Prostate gland (tissue), 2 donors: ENCODE measurements at places on chromosomes 4 and X. TPM values are rescaled to one million over a fixed set of nuclear protein-coding genes. Genes with fewer than 3 reads are reported as not detected.

DNA sequence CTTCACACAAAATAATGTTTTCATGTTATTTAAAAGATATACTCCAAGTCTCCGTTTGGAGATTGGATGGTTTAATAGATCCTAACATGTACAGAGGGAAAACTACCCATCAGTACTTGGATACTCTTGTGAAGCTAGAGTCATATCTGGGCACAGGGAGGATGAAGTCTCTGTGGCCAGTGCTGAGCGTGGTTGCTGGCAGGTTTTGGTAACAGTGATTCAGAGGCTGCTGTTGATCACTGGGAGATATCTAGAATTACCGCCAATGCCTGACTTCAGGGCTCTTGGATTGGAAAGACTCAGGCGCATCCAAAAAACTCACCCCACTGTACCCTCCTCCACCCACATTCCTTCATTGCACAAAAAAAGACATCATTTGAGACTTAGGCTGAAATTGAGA is 107.2 kb upstream of the PGRMC2 start:
- DNase-seq: no peak

- DNase-seq: no peak
Observed at GRCh38 chr4:28730304-28730703, 1869.7 kb downstream of the STIM2 start.

DNA sequence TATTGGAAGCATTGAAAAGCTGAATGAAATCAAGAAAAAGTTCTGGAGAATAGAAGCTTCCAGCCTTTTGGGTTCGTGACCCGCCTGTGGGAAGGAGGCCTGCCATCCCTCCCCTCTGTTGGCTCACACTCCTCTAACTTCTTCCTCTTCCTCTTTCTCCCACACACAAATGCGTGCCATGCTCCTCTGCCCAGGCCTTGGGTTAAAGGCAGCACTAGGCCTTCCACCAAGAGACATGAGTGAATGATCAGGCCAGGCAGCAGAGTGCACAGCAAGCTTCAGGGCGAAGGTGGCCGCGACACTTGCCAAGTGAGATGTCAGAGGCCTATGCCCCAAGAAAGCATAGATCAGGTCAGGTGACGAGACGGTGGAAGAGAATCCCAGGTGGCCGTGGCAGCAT is 38.4 kb downstream of the FAM193A start:
- no peak for DNase-seq

GRCh38 chrX:37454537-37455285 is 105.5 kb downstream of the PRRG1 start:
- no peak for DNase-seq

The ALPK1 gene
- total RNA-seq: 13.7 TPM

- no peak for DNase-seq
Observed at GRCh38 chr4:114385195-114385985, 213.2 kb upstream of the UGT8 start.

- peak; percentile 47 for DNase-seq
Observed at GRCh38 chr4:73676861-73677323, 56.7 kb upstream of the RASSF6 start.

GRCh38 chrX:37862851-37863250 is 15.5 kb upstream of the DYNLT3 start:
- DNase-seq: no peak

GRCh38 chr4:108227923-108228322 is 59.2 kb upstream of the LEF1 start:
- no peak for DNase-seq

GRCh38 chr4:181599134-181599533 is 644.1 kb upstream of the TENM3 start:
- DNase-seq: no peak

The MAGEA3 gene
- 10.1 TPM for total RNA-seq

DNA sequence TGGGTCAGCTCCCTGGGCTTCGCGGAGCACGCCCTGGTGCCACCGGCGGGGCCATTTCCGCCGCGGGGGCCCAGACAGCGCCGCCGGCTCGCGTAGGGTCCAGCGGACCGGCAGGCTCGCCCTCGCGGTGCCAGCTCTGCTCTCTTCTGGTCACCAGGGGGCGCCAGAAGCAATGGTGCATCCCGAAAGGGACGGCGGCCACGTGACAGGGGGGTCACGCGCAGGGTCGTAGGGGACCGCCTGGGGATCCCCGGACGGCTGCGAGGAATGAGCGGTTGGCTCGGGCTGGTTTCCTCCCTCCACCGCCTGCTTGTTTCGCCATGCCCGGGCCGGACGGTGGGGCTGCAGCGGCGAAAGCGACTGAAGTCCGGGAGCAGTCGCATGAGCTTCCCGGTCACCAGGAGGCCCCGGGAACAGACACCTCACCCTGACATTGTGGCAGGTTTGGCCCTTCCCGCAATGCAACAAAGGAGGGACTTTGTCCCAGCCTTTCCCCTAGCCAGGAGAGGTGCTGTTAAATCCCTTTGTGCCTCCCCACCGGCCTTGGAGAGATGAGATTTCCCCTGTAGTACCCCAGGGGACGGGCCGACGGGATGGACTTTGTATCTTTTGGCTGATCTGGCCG is 15.8 kb downstream of the ZCCHC12 start:
- peak; percentile 35 for DNase-seq

GRCh38 chr4:8555716-8556115 is 24.5 kb upstream of the GPR78 start:
- DNase-seq: no peak

DNA sequence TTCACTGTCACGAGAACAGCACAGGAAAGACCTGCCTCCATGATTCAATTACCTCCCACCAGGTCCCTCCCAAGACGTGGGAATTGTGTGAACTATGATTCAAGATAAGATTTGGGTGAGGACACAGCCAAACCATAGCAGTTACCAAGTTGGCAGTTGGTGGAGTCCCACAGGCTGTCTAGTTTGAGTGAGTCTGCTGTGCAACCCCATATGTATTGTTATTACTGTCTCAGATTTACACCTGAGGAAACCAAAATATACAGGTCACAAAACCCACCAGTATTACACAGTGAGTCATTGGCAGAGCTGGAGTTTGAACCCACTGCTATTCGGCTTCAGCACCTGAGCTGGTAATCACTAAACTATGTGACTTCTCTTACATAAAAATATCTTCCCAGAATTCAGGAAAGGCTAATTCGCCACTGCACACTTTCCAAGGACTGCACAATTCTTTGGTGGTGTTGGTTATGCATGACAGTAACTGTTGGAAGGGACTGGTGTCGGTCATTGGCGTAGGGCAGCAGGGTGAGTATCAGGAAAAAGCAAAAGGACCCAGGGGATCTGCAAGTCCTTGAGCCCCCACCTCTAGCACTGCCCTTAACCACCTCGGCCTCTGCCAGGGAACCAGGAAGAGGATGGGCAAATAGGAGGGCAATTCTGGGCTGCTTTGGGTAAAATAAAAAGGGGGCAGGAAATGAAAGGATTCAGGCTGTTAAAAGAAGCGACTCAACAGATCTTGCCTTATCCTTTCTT is 110.1 kb downstream of the USP46 start:
- no peak for DNase-seq

- DNase-seq: no peak
Observed at GRCh38 chrX:22247169-22247568, 25.5 kb upstream of the CBLL2 start.
